Urothelium cell line (cell line): ENCODE measurements at places on chromosomes 13 and 19.

- DNase-seq: no peak
These were observed 62.7 kb upstream of the LSM14A start for GRCh38 chr19:34109596-34109995.

DNA sequence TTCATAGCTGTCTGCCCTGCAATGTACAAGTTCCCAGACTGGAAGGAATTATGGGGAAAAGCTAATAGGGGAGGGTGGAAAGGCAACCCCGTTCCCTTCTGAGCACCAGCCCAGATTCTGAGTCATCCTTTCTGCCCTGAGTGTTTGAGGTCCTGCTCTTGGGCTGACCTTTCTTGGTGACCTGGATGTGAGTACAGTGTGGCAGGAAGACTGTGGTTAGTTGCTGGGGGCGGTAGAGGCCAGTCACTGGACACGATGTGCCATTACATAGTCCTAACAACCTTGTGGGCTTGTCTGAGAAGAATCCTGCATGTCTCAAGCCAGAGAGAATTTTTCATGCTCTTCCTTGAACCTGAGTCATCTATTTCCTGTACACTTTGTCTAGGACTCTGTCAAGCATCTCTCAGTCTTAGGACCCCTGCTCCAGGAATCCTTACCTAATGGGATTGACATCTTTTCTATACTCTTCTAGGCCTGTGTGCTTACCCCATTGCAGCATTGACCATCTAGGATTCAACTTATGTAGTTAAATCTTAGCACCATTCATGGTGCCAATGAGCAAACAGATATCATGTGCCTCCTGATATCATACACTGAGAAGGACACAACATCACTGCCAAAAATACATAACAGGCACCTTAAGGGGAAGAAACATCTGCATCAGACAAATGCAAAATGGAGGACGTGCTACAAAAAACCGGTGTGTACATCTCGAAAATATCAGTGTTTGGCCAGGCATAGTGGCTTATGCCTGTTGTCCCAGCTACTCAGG is 8.1 kb upstream of the ANGPTL4 start:
- DNase-seq: peak; percentile 63

- DNase-seq: no peak
These were observed 7.0 kb upstream of the GP6 start for GRCh38 chr19:55044771-55045716.

DNA sequence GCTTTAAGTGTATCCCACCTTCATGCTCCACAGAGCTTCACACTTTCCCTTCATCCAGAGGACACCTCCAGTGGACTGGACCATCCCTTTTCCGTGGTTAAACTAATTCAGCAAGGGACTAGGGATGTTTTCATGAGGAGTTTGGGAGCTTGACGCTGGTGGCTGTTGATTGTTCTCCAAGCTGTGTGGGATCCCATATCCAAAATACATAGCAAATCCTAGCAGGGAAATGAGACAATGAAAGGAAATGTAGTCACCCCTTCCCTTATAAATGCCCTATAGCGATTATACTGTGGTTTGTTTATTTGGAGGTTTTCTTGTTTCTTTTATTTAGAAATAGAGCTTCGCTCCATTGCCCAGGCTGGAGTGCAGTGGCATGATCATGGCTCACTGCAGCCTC is 31.6 kb upstream of the DPRX start:
- DNase-seq: no peak

GRCh38 chr13:20340759-20341171 is 108.6 kb upstream of the GJB6 start:
- DNase-seq: no peak

- DNase-seq: no peak
These were observed 5.6 kb upstream of the ZNF45 start for GRCh38 chr19:43940719-43941118.

GRCh38 chr13:37100731-37101130 is 4.7 kb downstream of the CSNK1A1L start:
- DNase-seq: no peak

GRCh38 chr13:114103801-114104654 is 28.4 kb downstream of the RASA3 start:
- no peak for DNase-seq

DNA sequence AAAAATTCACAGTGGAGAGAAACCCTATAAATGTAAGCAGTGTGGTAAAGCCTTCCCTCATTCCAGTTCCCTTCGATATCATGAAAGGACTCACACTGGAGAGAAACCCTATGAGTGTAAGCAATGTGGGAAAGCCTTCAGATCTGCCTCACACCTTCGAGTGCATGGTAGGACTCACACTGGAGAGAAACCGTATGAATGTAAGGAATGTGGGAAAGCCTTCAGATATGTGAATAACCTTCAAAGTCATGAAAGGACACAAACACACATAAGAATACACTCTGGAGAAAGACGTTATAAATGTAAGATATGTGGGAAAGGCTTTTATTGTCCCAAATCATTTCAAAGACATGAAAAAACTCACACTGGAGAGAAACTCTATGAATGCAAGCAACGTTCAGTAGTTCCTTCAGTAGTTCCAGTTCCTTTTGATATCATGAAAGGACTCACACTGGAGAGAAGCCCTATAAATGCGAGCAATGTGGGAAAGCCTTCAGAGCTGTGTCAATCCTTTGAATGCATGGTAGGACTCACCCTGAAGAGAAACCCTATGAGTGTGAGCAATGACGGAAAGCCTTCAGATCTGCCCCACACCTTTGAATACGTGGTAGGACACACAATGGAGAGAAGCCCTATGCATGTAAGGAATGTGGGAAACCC is 16.1 kb upstream of the ZNF439 start:
- DNase-seq: no peak

DNA sequence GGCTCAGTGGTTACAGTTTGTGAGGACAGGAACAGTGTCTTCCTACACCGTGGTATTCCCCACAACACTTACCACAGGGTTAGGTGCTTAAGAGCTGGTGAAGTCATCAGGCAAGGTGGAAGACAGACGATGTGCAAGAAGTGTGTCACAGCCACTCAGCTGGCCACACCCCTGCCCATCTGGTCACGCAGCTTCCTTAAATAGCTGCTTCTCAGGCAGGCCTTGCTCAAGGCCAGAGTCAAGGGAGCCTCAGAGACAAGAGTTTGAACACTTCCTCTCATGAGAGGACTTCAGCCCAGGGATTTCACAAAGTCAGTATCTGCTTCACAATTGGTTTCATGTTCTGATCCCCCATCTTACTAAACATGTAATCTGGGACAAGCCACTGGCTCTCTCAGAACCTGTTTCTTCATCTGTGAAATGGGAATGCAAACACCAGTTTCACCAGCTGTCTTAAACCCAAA is 80.3 kb upstream of the FRY start:
- no peak for DNase-seq

GRCh38 chr19:50414864-50415660 is 3.7 kb upstream of the SPIB start:
- peak; percentile 57 for DNase-seq

GRCh38 chr19:3253270-3253669 is 28.8 kb downstream of the CELF5 start:
- DNase-seq: no peak

DNA sequence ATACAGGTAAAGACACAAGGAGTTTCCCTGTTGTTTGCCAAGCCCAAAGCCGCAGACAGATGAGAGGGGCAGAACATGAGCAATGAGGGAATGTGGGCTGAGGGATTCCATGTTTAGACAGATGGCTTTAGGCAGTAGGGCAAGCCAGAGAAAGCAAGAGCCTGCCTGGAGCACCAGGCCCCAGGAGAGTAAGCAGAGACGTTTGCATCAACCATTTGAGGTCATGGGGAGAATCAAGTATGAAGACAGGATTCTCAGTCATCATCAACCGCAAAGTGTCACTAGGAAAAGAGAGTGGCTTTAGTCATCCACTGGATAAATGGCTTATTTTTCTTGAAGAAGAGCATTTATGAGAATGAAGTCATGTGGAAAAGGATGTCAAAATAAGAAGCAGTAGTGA is 184.7 kb downstream of the COG6 start:
- DNase-seq: no peak

GRCh38 chr13:94317063-94317491 is 162.4 kb downstream of the DCT start:
- DNase-seq: no peak

DNA sequence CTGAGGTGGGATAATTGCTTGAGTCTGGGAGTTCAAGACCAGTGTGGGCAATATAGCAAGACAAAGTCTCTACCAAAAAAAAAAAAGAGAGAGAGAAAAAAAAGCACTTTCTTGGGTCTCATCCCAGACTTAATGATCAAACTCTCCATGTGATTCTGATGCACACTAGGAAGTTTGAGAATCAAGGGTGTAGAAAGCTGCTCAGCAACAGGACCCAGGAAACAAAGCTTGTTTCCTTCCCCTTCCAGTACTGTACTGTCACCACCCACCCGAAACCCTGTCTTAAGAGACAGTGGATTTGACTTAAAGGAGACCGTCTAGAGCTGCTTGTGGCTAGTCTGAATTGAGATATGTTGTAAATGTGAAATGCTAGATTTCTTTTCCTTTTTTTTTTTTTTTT is 5.8 kb downstream of the MISP3 start:
- DNase-seq: no peak

DNA sequence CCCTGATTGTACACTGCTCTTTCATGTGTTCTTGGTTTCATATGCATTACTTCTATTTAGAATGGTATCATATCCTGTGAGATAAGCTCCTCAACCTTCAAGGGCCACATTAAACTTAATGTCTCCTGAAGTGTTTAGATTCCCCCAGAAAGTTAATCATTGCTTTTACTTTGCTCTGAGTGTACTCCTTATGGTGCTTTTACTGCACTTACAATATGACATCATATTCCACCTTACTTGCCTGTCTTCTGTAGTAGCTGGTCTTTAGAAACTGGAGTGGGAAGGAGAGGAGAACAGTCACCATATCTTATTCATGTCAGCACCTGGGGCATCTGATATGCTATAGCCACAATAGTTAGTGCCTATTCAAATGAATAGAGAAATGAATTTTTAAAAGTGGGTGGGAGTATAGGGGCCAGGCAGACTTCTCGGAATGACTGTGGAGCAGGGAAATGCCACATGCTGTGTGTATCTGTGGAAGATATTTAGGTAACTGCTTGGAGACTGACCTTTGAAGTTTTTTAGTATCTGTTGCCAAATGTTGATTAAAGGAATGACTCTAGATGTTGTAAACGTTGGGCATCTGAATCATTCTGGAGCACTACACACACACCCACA is 40.2 kb downstream of the SLAIN1 start:
- DNase-seq: no peak

GRCh38 chr13:100513987-100514670 is 74.5 kb downstream of the GGACT start:
- no peak for DNase-seq

GRCh38 chr13:79385694-79386093 is 20.4 kb downstream of the RBM26 start:
- peak; percentile 3 for DNase-seq

DNA sequence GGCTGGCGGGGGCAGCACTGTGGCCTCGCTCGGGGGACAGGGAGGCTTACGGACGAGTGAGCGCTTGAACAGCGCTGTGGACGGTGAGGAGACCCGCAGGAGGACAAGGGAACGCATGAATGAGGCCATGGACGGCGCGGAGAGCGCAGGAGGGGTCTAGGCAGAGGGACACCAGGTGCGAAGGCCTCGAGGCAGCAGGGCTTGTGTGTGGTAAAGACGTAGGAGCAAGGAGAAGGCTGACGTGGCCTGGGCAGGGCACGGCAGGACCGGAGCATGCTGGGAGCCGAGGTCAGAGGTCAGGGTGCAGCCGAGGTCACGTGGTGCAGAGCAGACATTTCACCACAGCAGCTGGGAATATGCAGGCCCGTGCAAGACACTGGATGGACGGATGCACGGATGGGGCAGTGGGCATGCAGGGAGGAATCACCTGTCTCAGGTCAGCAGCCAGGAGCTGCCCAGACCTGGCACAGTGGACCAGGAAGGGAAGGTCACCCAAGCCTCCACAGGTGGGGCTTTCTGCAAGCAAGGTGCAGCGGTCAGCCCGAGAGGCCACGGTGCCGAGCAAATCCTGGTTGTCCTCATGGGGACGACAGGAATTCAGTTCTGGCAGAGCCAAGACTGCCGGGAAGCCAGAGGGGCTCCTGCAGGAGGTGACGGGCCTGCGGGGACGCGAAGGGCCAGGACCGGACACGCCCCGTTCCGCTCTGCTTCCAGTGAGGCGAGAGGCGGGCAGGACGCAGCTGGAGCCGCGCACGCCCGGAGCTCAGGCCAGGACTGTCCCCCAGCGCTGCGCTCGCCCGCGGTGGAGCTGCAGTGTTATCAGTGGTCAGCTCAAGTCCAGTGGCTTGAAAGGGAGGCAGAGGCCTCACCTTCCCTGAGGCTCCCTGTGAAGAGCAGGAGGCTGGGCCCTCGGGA is 72.2 kb downstream of the RASA3 start:
- DNase-seq: no peak

GRCh38 chr13:51271528-51272085 is 49.4 kb downstream of the FAM124A start:
- DNase-seq: no peak

DNA sequence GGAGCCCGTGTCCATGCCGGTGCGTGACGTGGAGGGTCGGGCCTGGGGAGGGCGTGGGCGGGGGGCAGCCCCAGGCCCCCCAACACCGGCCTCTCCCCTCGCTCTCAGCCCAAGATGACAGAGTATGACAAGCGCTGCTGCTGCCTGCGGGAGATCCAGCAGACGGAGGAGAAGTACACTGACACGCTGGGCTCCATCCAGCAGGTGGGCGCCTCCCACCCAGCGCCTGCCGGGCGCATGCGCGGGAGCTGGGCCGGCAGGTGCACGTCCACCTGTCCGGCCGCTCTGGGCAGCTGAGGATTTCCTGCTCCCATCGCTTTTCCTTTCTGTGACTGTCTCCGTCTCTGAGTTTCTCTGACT is 49.8 kb downstream of the VAV1 start:
- no peak for DNase-seq

DNA sequence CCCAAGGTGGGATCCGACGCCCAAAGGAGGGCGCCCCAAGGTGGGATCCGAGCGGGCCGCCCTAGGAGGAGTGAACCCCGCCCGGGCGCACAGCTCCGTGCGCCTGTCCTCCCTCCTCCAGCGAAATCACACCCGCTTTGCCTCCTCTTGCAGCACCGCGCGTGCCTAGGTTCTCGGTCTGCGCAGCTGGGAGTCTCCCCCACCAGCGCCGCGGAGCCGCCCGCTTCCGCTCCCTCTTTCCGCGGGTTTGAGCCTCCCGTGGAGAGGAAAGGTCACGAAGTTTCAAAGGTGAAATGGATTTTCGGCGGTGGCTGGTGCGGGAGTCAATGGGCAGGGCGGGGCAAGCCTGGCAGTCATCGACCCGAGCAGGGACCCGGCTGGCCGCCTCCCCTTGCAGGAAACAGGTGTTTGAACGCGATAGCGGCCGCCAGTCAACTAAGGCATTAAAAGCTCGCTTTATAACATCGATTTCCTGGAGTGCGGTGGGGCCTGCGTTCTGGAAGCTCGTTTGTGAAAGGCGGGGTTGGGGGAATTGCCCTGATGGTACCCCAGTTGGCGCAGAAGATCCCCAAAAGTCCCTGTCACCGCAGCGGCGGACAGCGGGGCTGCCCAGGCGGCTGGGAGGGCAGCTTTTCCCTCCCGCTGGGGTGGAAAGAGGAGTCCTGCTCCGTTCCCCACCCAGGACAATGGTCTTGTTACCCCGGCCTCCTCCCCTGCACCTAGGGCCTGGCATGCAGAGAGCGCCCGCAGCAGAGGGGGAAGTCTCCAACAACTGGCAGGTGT is 9.0 kb upstream of the SOX1 start:
- no peak for DNase-seq
